Large intestine (tissue), 12 donors: ENCODE measurements at places on chromosomes 7 and 10. TPM values are rescaled to one million over a fixed set of nuclear protein-coding genes. Genes with fewer than 3 reads are reported as not detected.

The STEAP2 gene
- polyA plus RNA-seq = 19.2 TPM

The OGDHL gene
- polyA plus RNA-seq = 20.0 TPM

The NKX1-2 gene
- polyA plus RNA-seq = 7.7 TPM

The SCIN gene
- polyA plus RNA-seq = 4.3 TPM

The EPO gene
- 0.19 TPM for polyA plus RNA-seq
